Stimulated activated CD4-positive, alpha-beta T cell treated with anti-CD3 and anti-CD28 coated beads, Interleukin-1b, Interleukin-23, amount 100 ng/mL, for 1 hour (primary cell): ENCODE measurements at places on chromosomes 5 and 9.
A peak's percentile ranks its signal among the peaks of the same experiment; 100 is the strongest.

DNA sequence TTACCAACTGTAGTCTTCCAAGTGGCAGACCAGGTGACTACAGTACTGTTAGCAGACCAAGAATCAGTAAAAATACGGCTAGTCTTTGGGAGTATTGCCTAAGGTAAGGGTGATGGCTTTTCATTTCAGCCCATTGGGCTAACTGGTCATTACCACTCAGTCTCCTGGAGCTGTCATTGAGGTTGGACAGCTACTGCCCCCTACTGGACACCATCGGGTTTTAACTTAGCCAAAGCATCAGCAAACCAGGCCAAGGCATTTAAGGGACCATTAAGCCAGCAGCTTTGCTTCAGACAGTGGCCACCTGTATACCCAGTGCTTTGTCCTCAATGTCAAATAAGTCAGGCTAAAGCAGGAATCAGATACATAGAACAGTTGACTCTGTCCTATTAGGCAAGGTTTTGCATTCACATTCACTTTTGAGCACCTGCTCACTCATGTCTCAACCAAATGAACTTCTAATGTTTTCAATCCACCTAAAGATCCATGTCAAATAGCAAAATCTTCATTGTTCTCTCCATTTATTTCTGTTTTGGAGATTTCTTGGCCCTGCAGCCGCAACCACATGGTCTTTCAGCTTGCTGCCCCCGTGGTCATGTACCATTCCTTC, 117.2 kb downstream of the INVS start:
- peak; percentile 27 for DNase-seq

GRCh38 chr5:100746730-100747129, 156.4 kb downstream of the ST8SIA4 start:
- DNase-seq = no peak

DNA sequence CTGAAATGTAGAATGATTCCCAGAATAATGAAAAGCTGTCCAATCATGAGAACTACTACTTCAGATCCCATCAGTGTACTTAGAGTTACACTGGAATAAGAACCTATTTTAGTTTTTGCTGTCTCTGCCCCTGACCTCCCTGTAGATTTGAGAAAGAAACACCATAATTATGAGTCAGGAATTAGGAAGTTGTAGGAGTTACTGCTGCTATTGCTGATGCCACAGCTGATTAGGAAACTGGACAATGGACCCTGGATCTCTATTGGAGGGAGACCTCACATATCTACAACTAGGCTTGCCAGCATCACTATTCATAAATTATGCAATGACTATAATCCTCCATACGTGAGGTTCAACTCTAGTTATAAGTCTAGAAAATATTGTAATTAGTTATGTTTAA, 48.8 kb upstream of the EDIL3 start:
- DNase-seq = no peak

DNA sequence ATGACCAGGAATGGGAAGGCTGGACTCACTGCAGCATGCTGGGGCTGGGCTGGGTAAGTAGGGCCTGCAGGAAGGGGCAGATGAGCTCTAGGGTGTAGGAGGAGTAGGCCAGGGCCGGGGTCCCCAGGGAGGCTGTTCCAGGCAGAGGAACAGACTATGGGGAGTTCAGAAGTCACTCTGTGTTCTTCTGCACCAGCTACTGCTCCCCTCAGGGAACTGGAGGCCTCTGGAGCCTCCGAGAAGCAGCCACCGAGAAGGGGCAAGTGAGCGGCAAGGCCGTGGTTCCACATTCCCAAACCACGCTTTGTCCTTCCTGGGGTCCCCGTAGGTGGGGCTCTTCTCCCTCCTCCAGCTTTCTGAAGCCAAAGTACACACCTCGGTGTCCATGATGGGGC, 8.4 kb upstream of the SLC2A6 start:
- DNase-seq = no peak

DNA sequence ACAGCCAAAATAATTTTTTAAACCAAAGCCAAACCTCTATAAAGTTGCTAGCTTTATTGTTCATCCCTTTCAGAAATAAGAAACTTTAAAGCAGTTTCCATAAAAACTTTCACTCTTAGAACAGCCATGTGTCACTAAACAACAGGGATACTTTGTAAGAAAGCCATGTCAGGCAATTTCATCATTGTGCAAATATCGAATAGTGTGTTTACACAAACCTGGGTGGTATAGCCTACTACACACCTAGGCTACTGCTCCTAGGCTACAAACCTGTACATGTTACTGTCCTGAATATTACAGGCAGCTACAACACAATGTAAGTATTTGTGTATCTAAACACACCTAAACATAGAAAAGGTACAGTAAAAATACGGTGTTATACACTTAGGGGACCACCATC, 59.9 kb downstream of the TLE1 start:
- DNase-seq = no peak
